CD4-positive, CD25-positive, alpha-beta regulatory T cell (primary cell): ENCODE measurements at places on chromosomes 7 and 10.
A peak's percentile ranks its signal among the peaks of the same experiment; 100 is the strongest.

DNA sequence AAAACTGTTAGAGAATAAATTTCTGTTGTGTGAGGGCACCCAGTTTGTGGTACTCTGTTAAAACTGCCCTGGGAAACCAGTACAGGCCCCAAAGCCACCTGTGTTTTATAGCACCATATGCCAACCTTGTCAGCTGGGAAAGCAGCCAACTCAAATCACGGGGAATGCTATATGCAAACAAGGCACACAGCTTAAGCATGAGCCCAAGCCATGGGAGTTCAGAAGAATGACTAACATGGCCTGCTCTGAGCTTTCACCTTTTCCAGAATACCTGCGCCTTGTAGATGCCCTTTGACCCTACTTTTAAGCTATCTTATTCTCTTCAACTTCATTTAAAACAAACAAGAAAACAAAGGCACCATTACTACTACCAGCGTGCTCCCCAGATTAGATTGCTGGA, 5.5 kb upstream of the SLC25A13 start:
- no peak for DNase-seq

DNA sequence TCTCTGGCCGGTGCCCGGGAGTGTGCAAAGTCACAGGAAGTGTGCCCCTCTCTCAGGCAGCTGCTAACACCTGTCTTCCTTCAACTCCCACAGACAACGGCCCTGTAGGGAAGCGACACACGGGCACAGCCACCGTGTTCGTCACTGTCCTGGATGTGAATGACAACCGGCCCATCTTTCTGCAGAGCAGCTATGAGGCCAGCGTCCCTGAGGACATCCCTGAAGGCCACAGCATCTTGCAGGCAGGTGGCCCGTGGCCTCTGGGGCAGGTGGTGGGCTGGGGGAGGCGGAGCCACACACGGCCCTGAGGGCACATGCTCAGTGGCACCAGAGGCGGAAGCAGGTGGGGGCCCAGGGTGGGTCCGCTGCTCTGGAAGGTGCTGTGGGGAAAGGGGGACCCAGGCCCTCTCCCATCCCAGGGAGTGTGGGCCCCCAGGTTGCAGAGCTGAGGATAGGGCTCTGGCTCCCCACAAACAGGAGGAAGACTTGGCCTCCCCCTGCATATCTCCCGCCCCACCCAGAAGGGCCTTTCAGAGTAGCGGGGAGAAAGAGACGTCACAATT, 6.9 kb downstream of the C10orf105 start:
- DNase-seq, result peak; percentile 63

GRCh38 chr7:24877790-24878311, 102.1 kb downstream of the OSBPL3 start:
- no peak for DNase-seq

DNA sequence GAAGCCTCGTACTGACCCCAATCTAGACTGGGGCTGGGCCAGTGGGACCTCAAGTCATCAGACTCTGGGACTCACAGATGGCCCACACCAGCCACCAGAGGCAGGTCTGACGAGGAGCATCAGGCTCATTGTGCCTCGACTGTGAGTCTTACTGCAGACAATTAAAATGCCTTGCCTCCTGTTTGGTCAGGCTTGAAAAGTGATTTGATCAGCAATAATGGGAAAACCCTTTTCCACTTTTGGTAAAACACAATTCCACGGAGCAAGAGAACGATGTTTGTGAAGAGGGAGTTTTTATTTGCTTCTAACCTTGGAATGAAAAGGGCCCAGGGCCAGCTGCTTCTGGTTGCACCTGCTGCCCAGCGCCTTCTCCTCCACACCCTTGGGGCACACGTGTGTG, 43.9 kb downstream of the C10orf143 start:
- no peak for DNase-seq

DNA sequence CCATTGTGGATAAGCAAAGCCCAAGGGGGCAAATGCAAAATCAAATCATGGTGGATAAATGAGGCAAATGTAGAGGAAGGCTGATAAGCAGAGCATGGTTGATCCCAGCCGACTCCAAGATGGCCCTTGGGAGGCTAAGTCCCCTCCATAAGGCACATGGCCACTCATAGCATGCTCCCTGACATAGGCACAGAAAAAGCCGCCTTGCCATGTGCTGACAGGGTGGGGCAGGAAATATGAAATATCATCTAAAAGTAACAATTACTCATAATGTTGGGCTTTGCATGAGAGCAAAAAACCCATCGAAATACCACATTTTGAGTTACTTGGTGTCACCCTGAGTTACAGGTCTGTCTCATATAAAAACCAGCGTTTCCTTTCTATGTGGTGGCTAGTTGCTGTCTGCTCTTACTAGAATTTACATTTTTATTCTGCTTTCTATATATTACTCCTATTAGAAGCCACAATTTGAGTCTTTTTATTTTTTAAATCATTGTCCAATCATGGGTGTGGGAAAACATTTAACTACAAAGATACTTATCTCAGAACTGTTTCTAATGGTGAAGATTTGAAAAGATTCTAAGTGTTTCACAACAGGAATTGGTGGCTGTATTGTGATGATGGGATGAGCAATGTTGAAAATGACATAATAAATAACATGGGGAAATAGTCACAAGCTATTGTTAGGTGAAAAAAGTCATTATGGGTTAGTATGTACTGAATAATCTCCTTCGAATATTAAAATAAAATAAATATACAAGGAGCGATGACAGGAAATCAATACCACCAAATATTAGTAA, 102.7 kb downstream of the CUBN start:
- peak; percentile 50 for DNase-seq

- no peak for DNase-seq
Measured at GRCh38 chr10:113411456-113411855, 141.4 kb upstream of the HABP2 start.

GRCh38 chr10:67912331-67912946, 28.0 kb downstream of the SIRT1 start:
- no peak for DNase-seq

GRCh38 chr7:70237256-70237655, 639.0 kb downstream of the AUTS2 start:
- DNase-seq, result no peak

GRCh38 chr7:29236071-29236580, 41.6 kb downstream of the CHN2 start:
- no peak for DNase-seq

DNA sequence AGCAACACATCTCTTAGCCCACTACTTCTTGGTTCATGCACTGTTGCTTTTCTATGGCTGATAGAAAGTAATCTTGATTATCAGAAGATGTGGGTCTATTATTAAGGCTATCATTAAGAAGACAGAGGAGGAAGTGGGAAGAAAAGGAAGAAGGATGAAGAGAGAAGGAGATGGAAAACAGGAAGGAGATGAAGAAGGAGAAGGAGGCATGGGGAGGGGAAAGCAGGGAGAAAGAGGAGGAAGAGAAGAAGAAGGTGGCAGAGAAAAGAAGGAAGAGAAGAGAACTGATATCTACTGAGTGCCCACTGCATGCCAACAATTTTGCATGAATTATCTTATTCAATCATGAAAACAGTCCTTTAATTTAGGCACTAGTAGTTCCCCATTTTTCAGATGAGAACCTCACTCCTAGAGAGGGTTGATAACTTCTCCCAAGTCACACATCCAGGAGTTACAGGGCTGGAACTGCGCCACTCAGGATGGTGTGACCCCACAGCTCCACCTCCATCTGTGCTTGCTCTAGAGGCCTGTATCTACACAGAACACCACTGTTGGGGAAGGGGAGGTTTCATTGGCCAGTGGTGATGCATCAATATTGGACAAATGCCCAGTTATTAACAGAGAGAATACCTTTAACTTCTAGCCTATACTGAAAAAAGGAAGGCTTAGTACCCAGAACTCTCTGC, 147.4 kb downstream of the CXCL12 start:
- no peak for DNase-seq

DNA sequence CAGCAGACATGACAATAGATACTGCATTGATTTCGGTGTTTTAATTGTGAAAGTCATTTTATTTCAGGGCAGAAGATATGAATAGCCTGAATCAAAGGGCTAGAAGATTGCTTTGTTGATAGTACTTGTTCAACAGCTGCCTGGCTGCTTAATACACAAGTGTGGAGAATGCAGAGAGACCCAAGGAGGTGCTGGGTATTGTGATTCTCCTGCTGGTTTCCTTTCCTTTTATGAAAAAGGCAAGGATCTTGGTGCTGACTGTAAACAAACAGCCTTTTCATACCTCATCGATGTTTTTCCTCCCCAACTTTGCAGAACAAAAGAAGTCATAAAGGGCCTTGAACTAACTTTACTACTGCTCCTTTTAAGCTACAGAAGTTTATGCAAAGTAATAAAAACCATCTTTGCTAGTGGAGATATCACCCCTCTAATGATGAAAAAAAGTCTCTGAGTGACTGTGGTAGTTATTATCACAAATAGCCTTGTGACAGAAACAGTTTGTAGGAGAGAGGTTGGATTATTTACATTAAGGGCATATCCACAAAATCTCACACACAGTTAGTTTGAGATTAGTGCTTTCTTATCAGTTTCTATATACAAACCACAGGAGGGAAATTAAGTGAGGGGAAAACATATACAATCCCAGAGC, 800.0 kb downstream of the LRMDA start:
- DNase-seq, result no peak

GRCh38 chr7:29922921-29923700, 66.5 kb downstream of the SCRN1 start:
- DNase-seq, result no peak

DNA sequence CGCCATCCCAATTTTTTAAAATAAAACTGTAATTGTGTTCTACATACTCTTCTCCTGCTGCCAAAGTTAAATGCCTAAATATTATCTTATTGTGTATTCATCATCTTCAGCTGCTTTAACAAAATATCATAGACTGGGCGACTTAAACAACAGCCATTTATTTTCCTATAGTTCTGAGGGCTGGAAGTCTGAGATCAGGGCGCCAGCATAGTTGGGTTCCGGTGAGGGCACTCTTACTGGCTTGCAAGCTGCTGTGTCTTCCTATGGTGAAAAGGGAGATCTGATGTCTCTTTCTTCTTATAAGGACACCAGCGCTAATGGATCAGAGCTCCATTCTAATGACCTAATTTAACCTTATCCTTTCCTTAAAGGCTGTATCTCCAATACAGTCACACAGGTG, 30.4 kb downstream of the CSTF2T start:
- DNase-seq, result no peak

- no peak for DNase-seq
Measured at GRCh38 chr10:1544929-1545328, 192.4 kb downstream of the ADARB2 start.

- DNase-seq, result no peak
Measured at GRCh38 chr7:39674406-39674805, 51.0 kb downstream of the RALA start.

DNA sequence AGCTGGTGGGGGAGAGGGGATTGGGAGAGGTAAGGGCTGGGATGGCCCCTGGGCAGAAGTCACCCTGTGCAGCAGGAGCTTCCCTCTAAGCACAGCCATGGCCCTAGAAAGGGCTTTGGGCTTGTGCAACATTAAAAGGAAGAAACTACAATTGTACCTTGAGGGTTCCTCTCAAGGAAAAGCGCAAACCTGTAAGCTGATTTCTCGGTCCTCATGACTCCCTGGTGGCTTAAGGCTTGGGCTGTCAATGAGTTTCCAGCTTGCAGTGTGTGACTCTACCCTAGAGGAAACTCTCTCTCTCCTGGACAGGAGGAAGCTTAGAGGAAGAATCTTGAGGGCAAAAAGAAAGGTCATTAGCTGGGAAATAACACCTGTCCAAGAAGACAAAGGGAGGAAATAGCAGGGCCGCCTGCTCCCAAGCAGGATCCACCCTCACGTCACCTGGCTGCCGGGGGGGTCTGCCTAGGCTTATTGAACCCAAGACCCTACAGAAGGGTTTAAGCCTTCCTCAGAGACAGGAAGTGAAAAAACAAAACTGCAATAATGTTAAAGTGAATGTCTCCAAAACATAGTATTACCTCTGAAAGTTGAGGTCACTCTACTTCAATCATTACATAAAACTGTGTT, 112.5 kb downstream of the WDR11 start:
- DNase-seq, result no peak

GRCh38 chr10:131689016-131689415, 211.8 kb upstream of the PPP2R2D start:
- no peak for DNase-seq

GRCh38 chr7:99106411-99106810, 37.5 kb downstream of the SMURF1 start:
- DNase-seq, result no peak

DNA sequence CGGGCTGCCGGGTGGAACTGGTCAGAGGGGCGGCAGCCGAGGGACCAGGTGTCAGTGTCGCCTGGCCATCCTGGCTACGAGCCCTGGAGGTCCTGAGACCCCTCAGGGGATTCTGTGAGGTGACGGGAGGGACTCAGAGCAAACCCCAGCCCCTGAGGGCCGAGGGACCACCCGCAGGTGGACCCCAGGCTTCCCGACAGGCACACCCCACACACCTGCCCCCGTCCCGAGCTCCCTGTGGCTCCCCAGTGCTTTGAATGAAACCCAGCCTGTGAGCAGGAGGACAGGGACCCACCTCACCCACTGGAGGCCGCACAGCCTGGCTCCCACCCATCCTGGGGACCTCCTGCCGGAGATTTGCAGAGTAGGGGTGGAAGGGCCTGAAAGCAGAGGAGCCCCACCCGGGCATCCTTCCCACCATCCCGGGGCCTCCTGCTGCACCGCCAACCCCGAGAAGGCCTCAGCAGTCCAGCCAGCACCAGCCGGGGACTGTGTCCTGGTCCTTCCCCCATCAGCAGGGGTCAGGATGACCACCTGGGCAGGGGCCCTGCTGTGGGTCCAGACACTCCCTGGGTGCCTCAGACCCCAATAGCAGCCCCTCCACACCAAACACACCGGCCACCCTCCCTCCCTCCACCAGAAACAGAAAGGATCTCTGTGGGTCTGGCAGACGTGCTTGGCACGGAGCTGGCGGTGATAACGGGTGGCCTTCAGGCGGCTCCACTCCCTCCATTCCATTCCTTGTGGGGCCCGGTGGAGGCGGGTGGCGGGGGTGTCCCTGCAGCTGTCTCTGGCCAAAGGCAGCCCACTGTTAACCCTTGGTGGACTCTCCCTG, 13.9 kb downstream of the VENTX start:
- no peak for DNase-seq

DNA sequence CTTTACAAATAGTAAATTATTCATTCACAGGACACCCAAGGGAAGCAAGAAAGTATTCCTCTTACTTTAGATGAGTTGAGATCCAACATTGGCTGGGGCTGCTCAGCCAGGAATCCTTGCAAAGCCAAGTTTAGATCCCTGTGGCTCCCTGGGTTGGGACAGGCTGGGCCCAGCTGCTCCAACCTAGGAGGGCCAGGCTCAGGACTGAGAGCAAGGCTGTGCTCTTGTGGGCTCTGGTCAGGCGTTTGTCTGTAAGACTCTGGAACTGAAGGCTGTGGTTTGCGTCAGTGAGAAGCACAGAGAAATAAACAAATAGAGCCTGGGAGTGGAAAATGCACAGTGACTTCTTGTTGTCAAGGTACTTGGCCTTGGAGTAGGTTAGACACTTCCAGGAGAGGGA, 53.2 kb upstream of the TMEM273 start:
- no peak for DNase-seq

GRCh38 chr10:49329146-49329505, 30.2 kb downstream of the C10orf71 start:
- no peak for DNase-seq

DNA sequence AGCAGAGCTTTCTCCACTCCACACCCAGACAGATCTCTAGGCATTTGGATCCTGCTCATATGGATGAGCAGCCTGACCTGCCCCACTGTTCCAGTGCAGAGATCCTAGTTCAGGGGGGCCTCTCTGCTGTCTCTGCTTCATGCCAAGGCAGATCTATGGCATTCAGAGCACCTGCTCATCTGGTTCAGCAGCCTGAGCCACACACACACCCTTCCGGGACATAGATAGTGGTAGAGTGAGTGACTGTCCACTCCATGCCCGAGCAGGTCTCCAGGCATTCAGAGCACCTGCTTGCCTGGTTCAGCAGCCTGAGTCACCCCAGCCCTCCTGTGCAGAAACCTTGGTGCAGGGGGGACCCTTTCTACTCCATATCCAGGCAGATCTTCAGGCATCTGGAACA, 54.3 kb upstream of the ZNF800 start:
- DNase-seq, result no peak
